ENCODE measurements at places on chromosomes 11 and 22.
A peak's percentile ranks its signal among the peaks of the same experiment; 100 is the strongest.

- no peak for DNase-seq
These were observed 18.8 kb downstream of the TRPM5 start for GRCh38 chr11:2425506-2425905.

DNA sequence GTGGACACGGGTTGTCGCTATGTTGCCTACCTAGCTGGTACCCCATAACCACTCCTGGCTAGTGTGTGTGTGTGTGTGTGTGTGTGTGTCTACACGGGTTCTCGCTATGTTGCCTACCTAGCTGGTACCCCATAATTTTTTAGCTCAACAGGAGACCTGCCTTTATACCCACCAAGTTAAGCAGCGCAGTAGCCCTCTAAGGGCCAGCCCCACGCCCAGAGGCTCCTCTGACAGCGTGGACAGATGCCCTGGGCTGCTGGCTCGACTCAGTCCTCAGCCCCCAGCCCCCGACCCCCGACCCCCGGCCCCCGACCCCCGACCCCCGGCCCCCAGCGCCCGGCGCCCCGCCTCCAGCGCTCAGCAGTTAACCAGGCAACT lies 351 bp upstream of the AKIP1 start:
- DNase-seq, result no peak

DNA sequence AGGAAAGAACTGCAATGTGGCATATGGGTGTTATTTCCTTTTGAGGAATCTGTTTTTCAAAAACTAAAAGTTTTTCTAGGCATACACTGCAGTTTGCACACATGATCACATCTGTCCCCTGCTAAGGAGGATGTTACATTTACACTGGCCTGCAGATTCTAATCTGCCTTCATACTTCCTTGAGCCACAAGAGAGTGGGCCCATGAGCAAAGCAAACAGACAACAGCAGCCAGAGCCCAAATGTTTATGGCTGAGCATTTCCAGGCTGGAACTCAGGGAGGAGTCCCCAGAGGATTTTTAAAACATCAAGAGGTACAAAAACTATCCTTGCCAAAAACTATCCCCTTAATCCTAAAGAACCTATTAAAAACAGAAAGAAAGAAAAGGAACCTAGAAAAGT lies 117.2 kb upstream of the MTNR1B start:
- no peak for DNase-seq

DNA sequence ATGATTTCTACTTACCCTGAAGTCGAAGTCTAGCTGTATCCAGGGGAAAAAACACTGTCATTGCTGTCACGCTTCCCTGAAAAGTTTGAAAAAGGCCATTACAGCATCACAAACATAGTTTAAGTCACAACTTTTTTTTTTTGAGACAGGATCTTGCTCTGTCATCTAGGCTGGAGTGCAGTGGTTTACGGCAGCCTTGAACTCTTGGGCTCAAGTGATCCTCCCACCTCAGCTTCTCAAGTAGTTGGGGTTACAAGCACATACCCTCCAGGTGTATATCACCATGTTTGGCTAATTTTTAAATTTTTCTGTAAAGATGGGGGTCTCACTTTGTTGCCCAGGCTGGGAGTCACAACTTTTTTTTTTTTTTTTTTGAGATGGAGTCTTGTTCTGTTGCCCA lies 20.1 kb downstream of the SLC25A17 start:
- DNase-seq, result no peak

DNA sequence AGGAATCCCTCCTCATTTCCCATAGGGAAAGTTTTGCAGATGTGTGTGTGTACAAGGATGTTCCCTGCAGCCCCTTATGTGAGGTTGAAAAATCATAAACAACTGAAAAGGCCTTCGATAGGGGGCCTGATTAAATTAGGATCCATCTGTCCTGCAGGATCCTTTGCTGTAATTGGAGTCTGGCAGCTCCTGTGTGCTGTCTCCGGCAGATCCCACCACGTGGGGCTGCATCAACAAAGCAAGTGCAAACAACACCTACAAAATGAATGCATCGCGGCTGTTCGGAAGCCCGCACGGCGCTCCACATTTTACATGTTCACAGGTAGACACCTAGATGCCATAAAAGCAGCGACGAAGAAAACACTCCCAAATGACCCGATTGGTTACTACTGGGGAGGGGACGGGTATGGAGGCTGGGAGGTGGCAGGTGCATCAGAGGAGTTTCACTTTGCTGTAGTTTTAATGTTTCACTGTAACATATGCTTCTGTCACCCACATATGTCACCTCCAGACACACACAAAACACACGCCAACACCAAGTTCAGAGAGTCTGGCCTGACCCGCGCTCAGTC lies 52.2 kb downstream of the NFAM1 start:
- DNase-seq, result peak; percentile 94

GRCh38 chr22:38072322-38073149 lies 11.4 kb downstream of the SLC16A8 start:
- no peak for DNase-seq

- no peak for DNase-seq
These were observed 147.1 kb upstream of the SESN3 start for GRCh38 chr11:95378111-95378510.

DNA sequence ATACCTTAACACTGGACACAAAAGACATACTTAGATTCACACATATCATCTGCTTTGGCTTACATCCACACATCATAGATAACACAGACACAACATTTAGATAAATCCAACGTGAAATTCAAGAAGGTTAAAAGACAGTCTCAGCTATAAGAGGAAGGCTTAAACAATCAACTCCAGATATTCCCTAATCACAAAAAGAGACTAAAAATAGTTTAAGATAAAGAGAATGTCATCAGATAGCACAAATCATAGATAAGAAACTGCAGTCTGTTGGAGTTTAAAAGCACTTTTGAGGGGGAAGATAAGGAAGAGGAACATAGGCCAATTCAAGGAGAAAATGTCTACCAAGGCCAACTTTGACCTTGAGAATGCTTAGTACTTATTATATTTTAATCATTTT lies 504.8 kb downstream of the JRKL start:
- no peak for DNase-seq

- no peak for DNase-seq
These were observed 177.6 kb downstream of the IGLL1 start for GRCh38 chr22:23402275-23403151.

- no peak for DNase-seq
These were observed 9.2 kb downstream of the MAPK1 start for GRCh38 chr22:21858025-21858764.

DNA sequence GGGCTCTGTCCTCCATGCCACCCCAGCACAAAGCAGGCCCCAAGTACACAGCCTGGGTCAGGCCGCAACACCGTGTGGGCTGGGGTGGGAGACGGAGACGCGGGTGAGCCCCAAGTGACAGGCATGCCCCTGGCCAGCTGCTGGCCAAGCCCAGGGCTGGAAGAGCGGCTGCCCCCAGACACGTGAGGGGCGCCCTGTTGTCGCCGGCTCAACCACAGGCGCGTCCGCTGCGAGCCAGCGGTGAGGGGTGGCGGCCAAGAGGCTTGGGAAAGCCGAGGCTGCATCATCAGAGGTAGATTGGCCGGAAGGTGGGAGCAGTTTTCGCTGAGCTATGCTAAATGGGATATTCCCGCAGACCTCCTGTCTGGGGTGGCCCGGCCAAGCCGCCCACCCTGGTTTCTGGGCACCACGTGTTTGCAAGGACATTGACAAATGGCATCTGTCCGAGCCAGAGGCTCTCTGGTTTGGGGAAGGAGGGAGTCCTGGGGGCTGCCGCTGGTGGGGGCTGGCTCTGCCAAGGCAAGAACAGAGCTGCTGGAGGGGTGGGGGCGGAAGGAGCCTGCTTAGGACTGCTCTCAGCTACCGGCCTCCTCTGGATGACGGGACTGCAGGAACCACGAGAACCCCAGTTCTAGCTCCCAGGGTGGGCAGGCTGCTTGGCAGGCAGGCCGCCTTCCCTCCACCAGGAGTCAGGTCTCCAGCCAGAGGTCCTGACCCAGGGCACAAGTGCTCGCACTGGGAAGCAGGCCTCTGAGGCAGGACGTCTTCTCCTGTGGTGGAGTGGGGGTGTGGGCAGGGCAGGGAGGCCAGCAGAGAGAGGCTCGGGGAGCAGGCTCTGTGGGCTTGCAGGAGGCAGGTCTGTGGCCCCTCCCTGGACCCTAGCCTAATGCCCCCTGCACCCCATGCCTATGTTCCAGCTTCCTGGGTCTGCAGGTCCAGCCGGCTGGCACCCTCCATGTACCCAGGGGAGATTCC lies 552 bp downstream of the PRR33 start:
- no peak for DNase-seq

- DNase-seq, result no peak
These were observed 1.2 kb upstream of the LGALS1 start for GRCh38 chr22:37674248-37674647.

GRCh38 chr22:44869196-44869595 lies 116.8 kb downstream of the ARHGAP8 start:
- DNase-seq, result no peak

- DNase-seq, result no peak
These were observed 710.6 kb upstream of the CCDC179 start for GRCh38 chr11:23570828-23571227.

DNA sequence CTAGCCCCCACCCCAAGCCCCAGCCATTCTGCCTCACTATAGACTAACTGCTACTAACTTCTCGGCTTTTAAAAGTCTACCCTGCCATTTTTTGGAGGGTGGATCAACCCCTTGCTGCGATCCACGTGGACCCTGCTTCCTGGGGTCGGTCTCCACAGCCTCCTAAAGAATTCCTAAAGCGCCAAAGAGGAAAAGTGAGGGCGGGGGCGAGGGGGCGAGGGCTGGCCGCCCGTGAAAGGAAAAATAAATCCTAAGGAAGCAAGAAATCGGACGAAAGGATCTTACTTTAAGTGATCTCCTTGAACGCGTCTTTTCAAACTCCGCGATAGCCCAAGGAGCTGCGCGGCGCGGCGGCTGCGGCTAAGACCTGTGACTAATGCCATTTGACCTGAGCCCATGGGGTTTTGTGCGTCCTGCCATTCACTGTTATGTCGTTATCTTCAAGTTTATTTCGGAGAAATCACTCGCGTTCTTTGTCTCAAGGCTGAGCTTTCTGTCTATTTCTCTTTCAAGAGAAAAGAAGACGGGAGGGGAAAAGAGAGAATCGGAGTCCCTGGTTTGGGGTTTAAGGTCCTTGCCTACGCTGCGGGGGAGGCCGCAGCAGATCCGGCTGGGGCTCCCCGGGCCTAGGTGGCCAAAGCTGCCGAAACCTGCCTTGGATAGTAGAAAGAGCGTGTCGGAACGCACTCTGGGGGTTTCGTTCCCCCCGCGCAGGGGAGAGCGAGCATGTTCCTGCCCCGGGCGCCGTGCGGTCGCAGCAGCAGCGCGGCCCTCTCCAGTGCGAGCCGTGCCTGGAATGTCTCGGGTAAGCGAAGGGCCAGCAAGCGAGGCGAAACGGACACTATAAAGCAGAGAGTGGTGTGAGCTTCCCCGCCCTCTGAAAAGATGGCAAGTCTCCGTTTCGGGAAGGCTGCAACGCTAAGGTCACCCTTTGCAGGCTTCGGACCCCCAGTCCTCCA lies 2.8 kb upstream of the DBX1 start:
- DNase-seq, result no peak

DNA sequence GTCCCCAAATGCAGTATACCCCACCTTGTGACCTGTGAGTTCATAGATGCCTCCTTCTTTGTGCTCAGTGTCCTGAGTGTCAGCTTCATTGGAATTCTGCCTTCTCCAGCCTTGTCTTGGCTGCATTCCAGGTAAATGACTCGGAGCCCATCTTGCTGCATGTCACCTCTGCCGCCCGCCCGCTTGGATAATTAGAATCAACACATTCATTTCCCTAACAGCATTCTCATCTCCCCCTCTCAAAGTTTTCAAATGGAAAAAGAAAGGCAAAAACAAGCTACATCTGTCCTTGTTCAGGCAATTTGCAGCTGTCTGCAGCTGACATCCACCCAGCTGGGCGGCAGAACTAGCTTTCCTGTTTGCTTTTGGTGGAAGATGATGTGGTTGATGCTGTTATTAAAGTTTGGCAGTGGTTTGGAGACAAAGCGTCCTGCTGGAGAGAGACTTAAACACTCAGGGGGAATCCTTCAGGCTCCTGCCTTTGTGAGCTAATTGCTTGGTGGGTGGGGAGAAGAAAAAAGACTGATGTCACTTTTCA lies 198.8 kb upstream of the SEZ6L start:
- DNase-seq, result peak; percentile 50

DNA sequence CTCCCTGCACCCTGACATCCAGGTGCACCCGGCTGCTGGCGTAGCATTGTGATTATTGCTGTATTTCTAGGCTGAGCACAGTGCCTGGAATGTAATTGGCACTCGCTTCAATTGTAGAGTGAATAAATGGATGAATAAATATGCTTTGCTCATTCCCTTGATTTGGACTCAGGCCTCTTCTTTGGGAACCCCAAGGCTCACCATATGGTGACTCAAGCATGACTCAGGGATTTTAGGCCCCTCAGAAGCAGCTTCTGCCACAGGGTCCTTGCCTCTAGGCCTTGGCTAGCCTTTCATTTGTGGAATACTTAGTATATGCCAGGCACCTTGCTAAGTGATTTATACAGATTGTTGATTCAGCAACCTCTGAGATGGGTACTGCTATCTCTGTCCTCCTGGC lies 78.9 kb downstream of the GRIK4 start:
- DNase-seq, result no peak

DNA sequence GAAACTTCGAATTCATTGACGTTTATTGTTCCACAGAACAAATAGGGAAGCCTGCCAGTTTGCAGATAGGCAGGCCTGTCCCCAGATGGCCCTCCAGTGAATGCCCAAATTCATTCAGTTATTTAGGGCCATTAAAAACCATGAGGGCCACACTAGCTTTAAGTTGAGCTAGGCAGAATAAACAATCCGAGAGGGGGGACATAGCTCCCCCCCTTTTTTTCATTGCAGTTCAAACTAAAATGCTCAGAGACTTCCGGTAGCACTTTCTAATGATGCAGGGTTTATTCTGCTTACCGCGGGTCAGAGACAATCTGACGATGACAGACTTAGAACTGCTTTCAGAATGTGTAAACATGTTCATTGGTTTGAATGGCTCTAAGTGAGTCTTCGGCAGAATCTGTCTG lies 72.0 kb downstream of the ZBTB16 start:
- DNase-seq, result no peak

DNA sequence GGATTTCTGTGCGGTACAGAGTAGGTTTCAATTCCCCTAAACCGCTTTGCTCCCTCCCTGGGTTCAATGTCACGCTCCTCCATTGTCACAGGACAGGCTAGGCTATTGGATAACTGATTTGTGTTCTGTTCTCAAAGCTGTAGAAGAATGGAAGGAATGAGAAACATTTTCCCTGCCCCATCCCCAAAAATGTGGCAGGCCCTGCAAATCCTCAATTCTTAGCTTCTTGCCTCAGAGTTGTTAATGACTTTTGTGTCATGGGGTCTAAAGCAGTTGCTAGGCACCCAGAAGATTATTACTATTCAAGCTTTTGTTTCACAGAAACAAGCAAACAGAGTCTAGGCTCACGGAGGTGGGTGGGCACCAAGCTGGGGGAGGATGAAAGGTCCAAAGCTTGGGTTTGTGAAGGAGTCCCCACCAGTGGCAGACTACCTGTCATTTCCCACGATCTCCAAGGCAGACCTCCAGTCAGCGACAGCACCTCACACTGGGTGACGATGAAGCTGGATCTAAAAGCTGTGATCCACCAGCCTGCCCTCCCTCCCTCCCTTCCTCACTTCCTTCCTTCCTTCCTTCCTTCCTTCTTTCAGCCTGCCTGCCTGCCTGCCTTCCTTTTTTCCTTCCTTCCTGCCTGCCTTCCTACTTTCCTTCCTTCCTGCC lies 1080.2 kb downstream of the OPCML start:
- DNase-seq, result no peak

Data from NCI-H1694 treated with DMSO at 0.1 percent for 48 hours (cell line).